ENCODE measurements at places on chromosomes 11 and 22.

DNA sequence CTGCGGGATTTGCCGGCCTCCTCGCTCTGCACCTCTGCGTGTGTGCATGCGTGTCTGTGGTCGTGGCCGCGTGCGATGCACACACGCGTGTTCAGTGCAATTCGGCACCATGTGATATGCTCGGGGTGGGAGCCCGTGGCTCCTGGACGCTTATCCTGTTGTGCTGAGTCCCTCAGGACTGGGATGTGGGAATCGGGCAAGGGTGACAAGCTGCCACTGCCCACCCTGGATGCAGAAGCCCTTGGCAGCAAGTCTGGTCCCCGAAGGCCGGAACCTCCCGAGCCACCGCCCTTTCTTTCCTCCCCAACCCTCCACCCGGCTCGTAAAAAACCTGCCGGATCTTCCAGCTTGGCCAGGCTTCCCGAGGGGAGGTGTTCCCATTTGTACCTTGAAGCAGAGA, 128.2 kb downstream of the PHF21B start:
- no peak for DNase-seq

DNA sequence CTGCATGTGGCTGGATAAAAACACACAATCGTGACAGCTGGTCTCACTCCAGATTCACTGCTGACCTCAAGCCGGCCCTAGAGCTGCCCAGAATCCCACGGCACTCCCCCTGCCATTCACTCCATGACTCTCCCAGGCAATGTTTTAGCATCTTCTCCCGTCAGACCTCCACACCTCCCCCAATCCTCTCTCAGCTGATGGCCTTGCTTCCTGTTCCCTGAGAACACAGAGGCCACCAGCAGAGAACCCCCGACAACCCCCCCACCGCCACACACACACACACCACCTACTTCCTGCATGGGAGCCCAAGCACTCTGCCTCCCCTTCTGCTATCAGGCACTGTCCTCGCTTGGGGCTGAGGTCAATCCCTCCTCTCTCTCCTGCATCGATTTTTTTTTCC, 9.3 kb downstream of the TNKS1BP1 start:
- DNase-seq = no peak

DNA sequence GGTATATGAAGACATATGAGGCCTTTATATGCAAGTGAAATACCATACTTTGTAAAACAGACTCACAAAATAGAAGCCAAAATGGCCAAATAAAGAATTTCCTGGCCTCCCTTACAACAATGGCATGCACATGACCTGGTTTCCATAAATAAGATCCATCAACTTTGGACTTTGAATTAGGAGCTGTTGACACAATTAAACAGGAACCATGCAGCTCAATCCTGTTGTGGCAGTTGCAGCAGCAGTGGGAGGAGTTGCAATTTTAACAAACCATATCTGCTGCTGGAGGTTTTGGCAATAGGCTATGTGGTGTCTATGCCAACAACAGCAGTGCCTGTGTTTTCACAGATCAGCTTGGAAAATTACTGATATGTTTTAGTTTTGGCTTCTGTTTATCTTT, 818.6 kb downstream of the FAM181B start:
- DNase-seq = no peak

DNA sequence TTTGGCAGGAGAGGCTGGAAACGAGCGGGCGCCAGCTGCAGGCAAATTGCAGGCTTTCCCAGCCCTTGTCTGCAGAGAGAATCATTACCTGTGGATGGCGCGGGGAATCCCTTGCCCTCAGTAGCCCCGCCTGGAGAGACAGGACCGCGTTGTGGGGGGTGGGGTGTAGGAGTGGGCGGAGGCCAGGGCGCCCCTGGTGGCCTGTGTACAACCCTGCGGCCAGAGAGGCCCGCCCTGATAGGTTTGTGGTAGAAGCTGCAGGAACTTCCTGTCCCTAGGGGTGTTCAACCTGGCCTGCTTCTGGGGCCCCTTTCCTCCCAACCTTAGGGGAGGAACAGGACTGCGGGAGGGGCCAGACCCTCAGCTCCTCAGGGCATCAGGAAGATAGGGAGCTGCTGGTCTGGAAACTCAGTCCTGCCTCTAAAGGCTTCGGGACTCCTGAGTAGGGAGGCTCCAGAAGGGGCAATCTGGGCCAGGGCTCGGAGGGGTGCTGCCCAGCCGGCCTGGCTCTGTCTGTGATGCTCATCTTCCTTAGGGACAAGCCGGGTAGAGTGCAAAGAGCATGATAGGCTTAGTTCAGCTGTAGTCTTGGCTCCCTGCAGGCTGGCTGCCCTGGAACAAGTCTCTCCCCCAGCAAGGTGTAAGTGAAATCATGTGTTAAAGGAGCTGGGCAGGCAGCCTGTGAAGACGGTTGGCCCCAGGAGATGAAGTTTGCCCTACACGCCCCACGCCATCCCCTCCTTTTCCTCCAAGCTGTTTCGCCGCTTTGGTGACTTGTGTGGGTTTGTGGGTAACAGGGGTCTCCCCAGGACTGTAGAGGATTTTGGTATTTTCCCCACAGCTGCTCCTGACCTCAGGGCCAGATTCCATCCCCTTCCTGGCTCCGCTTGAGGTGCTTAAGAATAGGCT, 24.1 kb upstream of the SUSD2 start:
- DNase-seq = peak; percentile 45

- DNase-seq = no peak
Measured at GRCh38 chr11:109864151-109864661, 229.0 kb upstream of the ZC3H12C start.

DNA sequence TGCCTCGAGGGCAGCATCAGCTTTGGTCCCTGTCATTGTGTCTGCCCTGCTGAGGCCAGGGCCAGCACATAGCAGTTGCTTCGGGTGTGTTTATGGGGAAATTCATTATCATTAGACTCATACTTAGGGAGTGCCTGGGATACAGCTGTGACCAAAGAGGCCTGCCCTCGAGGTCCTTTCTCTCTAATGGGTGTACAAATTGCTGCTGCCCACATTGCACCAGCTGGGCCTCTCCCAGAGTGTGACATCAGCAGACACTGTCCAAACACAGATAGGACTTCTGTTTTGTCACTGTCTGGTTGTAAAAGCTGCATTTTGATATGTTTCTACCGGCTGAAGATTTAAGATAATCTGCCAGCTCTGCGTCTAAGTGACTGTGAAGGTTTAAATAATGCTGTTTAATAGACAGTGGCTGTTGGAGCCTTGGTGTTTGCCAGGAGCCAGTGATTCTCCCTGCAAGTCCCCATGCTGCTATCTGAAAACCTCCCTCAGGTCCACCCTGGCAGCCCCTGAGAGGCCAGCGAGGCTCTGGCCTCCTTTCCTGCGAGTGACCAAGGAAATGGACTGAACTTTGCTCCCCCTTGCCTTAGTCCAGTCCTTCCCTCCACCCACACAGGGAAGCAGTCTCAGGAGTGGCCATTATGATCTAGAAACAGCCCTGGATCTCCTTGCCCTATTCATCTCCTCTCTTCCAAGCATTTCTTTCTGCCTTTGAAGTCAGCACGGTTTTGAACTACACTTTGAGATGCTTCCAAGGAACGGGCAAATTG, 505.2 kb downstream of the TBC1D22A start:
- DNase-seq = no peak

GRCh38 chr22:48780597-48781277, 1046.9 kb downstream of the BRD1 start:
- no peak for DNase-seq

DNA sequence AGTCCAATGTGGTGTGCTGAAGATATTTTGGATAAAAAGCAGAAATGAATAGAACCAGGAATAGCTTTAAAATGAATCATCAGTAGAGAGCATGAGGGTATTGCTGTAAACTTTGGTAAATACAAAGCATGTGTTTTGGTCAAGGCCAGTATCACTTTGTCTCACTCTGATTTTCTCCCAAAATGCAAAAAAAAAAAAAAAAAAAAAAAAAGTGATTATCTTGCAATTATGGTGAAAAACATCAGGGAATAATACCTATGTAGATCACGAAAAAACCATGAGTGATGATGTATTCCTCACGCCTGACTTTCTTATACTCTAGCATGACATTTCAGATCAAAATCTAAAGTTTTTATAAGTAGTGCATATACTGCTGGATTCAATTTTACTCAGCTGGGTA, 897.9 kb upstream of the FAT3 start:
- DNase-seq = no peak

- no peak for DNase-seq
Measured at GRCh38 chr11:21464601-21465193, 728.2 kb upstream of the ANO5 start.

- DNase-seq = no peak
Measured at GRCh38 chr11:56923116-56923515, 65.6 kb upstream of the OR5AK2 start.

DNA sequence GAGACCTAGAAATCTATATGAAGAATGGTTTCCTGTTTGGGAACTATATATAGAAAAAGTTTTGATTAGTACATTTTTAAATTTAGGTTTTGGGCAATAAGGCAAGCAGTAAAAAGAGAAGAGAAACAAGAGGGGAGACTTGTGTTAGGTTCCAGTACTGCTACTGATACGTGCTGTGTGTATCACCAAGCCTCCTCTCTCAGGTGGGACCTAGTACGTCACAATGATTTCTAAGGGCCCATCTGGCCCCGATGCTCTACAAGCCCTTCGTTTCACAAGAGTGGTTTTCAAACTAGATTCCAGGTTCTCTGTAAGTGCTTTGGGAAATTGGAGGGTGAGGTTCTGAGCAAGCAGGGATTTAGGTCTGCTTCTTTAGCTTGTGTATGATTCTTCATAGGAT, 39.2 kb downstream of the USP35 start:
- no peak for DNase-seq

DNA sequence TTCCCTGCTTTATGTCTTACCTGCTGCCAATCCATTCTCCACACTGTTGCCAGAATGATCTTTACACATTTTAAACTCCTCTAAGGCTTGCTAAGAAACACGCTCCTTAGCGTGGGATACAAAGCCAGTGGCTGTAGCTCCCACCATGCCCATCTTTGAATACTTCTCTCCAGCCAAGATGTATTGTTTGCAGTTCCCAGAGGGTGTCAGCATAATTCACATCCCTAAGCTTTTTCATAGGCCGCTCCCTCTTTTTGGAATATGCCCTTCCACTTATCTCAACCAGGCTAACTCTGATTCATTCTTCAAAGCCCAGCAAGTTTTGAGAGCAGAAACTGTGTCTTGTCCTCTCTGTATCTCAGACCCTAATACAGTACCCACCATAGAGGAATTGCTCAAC, 8.1 kb upstream of the UPK2 start:
- no peak for DNase-seq

- no peak for DNase-seq
Measured at GRCh38 chr11:18533365-18533764, 6.6 kb upstream of the TSG101 start.

GRCh38 chr11:26323837-26324236, 8.1 kb upstream of the ANO3 start:
- no peak for DNase-seq

GRCh38 chr11:59641156-59641555, 25.6 kb upstream of the OSBP start:
- DNase-seq = no peak

GRCh38 chr11:22336587-22336986, 1.6 kb upstream of the SLC17A6 start:
- no peak for DNase-seq

DNA sequence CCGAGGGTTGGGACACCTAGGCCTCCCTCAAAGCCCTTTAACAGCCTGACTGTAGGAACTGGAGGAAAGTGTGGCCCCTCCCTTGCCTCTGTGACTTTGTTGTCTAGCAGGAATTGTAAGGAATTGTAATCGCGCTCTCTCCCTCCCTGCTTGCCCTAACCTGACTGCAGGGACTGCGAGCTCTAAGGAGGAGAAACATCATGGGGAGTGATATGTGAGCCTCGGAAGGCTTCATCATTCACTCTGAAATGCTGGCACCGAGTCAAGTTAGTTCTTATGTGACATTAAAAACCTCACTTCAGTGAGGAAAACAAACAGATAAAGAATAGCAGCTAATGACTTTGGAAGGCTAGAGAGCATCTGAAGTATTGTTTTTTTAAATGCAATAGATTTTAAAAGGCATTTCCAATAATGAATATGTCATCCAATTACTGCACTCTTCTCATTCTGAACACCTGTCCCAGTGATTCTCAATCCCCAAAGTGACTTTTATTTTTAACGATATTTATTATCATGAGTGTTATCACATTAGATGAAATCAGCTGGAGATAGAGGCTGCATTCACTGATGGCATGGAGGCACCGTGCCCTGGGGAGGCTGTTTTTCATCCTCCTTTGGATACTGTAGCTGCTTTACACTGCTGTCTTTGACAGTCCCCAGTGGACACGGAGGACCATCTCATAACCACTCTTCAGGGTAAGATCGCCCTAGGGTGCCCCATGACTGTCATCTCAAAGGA, 58.5 kb upstream of the NTM start:
- peak; percentile 64 for DNase-seq

GRCh38 chr22:26610072-26610958, 7.5 kb downstream of the CRYBB1 start:
- no peak for DNase-seq

DNA sequence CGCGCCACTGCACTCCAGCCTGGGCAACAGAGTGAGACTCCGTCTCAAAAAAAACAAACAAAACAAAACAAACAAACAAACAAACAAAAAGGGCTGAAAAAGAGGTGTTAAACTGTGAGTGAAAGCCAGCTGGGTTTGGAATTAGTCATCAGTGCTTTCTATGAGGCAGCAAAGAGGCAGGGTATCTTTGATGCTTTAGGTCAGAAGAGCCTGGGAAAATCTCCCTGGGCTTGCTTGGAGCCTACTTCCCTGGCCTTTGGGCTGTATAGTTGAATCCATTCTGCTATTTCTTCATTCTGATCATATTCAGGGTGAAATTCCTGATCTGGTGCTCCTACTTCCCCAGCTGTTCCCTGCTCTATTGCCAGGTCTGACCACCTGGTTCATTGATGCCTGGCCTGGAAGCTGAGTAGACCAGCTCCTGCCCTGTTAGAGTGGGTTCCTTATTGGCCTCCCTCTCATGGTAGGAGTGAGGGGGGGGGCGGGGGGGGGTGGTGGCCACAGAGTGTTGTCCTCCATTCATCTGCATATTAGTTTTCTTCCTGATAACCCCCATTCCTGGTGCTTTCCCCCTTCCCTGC, 65.6 kb downstream of the INSC start:
- DNase-seq = no peak

DNA sequence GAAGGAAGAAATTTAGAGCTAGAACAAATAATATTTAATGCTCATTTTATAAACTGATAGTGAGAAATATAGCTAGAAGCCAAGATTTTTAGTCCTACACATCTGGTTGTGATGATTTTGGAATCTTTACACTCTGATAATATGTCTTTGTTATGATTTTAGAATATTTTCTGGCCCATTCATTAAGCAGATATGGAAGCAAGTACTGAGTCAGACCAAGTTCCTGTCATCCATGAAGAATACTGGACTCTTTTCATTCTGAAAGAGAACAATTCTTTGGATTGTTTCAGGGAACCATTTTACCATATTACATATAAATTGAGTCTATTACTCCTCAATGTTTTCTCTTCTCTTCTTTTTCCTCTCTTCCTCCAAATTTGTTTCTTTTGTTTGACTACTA, 227.4 kb downstream of the TMEM135 start:
- DNase-seq = no peak

DNA sequence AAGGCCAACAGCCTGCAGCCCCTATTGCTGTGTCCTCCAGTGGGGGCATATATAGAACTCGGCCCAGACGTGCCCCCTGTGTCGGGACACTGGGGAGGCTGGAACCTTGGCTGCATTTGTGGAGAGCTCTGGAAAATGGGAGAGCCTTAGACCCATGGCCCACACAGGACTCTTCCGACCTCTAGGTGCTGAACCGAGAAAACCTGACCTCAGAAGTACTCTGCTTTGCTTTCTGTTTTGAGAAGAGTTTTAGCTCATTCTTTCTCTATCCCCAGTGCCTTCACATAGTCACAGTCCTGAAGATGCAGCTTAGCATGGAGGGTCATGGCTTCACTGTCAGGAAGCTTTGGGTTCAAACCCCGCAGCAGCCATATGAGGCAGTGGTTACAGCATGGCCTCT, 271.8 kb upstream of the B3GAT1 start:
- no peak for DNase-seq

- no peak for DNase-seq
Measured at GRCh38 chr22:46351131-46351735, 15.7 kb downstream of the TRMU start.

All from NCI-H2029 treated with DMSO at 0.1 percent for 48 hours (cell line).